Activated B cell treated with CpG ODN at 0.5 μM for 24 hours (primary cell): ENCODE measurements at places on chromosomes 3 and 15.
A peak's percentile ranks its signal among the peaks of the same experiment; 100 is the strongest.

- DNase-seq: no peak
Measured at GRCh38 chr3:158095111-158095813, 11.0 kb downstream of the SHOX2 start.

GRCh38 chr3:133837487-133838295, 32.1 kb downstream of the SRPRB start:
- no peak for DNase-seq

DNA sequence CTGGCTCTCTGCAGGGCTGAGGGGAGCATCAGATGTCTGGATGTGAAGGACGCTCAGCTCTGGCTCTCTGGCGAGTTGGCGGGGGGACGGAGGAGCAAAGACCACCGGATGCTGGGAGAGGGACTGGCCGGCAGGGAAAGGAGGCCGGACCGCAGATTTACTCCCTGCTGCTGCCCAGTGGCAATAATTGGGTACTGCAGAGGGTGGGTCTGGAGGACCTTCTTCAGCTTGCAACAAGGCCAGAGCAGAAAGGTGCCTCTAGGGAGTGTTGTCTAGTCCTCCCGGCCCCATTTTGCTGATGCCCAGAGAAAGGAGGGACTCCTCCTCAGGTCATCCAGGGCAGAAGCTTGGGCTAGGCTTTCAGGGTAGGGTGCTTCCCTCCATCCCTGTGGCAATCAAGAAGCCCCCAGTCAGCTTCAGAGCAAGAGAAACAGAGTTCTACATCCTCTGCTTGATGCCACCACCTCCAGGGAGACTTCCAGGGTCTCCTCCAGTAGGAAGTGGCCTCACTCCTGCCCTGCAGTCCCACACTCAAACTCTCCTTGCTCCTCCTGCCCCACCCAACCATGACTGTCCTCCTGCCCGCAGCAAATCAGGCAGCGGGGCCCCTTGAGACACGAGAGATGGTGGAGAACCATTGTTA, 20.3 kb upstream of the CSPG4 start:
- DNase-seq: peak; percentile 48

- no peak for DNase-seq
Measured at GRCh38 chr3:190038050-190038933, 82.4 kb downstream of the P3H2 start.

- DNase-seq: peak; percentile 21
Measured at GRCh38 chr3:19543212-19543841, 390.7 kb downstream of the EFHB start.

GRCh38 chr3:167160781-167161180, 219.3 kb downstream of the ZBBX start:
- no peak for DNase-seq

DNA sequence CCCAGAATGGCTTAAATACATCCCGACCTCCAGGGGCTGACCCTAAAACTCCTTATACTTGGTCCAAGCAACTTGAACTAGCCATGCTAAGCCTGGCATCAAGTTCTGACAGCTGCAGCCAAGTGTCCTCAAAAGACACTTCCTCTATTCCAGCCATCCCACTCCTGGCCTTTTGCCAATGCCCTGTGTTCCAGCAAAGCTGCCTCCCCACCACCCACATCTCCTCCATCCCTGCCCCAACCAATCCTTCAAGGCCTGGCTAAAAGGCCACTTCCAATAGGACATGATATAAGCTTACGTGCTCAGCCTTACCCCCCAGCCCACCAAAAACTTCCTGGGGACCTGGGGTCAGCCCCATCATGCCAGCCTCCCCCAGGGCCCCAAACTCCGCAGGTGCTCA, 40.9 kb downstream of the SEMA3G start:
- no peak for DNase-seq

DNA sequence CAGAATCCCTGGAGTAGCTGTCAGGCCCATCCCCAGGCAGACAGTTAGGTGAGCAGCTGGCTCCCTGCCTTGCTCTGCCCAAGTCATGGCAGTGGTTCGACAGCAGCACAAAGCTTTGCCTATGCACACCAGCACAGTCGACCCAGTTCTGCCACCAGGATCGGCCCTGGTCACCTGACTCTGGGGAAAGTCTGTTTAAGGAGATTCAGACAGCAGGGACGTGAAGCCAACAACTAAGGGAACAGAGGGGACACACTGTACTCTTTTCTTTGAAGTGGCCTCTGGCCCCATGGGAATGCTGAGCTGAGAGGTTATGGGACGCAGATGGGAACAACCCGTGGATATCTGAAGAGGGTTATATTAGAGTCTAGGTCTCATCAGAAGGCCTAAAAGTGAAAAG, 134.8 kb downstream of the CHDH start:
- no peak for DNase-seq

DNA sequence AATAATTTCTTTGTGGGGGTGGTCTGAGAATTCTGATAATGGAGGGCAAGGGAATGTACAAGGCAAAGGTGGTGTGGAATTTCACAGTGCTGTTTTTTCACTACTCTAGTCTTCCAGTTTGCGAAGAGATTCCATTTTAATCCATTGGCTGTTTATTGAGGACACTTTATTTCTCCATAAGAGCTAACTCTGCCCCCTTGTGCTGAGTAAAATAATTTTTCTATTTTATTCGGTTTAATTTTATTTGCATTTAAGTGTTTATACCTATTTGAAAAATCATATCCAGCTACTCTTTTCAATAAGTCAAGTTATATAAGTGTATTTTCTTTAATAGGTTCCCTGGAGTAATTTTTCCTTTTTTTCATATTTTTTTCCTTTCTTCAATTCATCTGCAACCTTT, 840.1 kb downstream of the TUSC7 start:
- no peak for DNase-seq

DNA sequence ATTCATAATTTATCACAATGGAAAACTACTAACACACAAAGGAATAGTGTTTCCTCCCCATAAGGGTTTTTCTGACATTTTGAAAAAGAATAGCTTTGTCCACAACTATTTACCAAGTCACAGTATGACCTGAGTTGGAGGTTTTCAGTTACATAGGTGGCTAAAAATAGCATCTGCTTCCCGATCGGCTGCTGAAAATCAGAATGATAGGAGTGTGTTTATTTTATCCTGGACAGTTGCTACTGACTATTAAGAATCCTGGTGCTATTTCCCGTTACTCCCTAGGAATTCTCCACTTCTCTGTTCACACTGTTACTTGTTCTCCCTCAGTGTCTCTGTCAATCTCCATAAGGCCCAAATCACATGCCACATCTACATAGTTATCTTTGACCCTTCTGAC, 353.9 kb upstream of the RARB start:
- no peak for DNase-seq

- no peak for DNase-seq
Measured at GRCh38 chr15:90334304-90334731, 17.8 kb upstream of the ZNF774 start.

- DNase-seq: no peak
Measured at GRCh38 chr15:92655178-92655995, at the start of gene FAM174B. FAM174B (minus strand) TSS chr15:92655775.

GRCh38 chr15:31202953-31203352, 101.4 kb upstream of the TRPM1 start:
- DNase-seq: no peak

GRCh38 chr3:37645517-37646380, 215.9 kb upstream of the CTDSPL start:
- no peak for DNase-seq

GRCh38 chr3:8575364-8576104, 69.1 kb downstream of the SSUH2 start:
- DNase-seq: no peak

- DNase-seq: no peak
Measured at GRCh38 chr3:29143151-29143550, 137.7 kb upstream of the RBMS3 start.

DNA sequence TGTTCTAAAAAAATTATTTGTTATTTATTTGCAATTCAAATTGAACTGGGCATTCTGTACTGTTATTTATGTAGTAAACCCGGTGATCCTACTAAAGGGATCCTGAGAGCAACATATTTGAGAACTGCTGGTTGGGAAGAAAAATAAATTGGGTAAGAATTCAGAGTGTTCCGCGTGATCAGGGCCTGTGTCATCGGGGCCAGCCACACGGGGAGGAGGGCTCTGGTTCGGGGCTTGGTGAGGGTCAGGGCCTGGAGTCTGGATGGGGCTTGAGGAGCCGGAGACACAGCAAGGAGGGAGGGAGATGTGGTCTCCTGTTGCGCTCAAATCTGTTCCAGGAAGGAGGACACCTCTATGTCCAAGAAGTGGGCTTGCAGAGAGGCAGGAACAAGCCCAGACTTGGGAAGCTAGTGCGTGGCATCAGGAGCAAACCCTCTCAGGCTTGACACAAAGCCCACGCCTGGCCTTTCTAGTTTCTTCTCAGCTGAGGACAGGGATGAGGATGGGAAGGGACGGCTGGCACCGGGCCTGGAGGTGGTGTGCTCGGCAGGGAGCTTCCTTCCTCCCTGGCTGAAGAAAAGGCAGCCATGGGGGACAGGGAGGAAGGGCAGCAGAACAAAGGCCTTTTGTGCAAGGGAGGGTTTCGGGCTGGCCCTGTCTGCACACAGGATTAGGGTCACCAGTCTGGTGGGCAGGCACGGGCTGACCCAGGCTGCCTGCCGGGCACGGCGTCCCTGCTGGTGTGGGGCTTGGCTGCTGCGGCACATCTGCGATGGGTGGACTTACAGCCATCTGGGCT, 22.9 kb upstream of the FBLN2 start:
- no peak for DNase-seq

- no peak for DNase-seq
Measured at GRCh38 chr3:136899622-136900158, 37.7 kb downstream of the NCK1 start.

DNA sequence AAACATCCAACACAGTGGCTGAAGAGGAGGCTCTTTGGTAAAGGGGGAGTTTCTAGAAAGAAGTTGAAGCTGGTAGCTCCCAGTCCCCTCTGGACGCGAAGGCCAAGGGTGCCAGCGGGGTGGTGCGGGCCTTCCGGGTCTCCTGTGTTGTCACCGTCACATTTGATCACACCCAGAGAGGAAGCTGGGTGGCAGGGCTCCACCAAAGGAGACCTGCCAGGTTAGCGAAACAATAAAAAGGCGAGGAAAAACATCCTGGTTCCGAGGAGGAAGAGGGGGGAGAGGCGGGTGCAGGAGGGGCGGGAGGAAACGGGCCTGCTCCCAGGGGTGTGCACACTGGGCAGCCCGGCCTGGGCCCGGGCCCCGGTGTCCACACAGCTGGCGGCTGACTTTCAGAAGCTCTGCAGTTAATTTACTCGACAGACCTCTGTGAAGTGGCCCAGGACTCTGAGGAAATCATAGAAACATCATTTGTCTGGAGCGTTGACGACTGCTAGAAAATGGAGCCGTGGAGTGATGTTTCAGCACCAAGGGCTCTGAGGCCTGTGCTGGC, 12.1 kb downstream of the HEG1 start:
- no peak for DNase-seq

DNA sequence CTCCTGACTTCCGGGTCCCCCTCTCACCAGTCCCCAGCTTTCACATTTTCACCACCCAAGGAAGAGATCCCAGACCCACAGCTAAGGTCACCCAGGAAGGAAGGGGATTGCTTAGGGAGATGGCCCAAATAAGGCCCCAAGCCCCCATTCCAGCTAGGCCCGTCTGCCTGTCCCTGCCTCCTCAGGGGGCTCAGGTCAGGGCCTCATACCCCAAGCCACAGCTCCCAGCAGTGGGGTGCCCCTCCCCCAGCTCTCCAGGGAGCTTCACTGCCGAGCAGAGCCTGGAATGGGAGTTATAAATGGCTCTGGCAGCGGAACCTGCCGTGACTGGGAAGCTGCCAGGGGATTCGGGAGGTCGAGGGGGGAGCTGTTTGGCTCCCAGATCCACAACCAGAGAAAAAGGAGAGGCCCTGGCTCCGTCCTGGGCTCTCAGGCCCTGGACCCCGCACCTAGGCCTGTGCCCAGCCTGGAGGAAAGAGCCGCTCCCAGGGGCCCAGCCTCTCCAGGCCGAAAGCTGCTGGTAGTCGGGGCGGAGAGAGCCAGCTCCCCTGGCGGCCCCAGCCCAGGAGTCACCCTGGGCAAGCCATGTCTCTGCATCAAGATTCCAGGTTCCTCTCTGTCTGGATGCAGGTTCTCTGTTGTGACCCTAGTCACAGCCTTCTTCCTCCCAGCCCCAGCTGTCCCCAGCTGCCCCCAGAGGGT, 550 bp downstream of the CCDC9B start:
- DNase-seq: no peak

- DNase-seq: no peak
Measured at GRCh38 chr3:59641169-59641899, 591.5 kb upstream of the CFAP20DC start.

- DNase-seq: no peak
Measured at GRCh38 chr15:34889476-34889875, 80.1 kb downstream of the AQR start.

- DNase-seq: no peak
Measured at GRCh38 chr3:21551019-21551418, 200.0 kb downstream of the ZNF385D start.

DNA sequence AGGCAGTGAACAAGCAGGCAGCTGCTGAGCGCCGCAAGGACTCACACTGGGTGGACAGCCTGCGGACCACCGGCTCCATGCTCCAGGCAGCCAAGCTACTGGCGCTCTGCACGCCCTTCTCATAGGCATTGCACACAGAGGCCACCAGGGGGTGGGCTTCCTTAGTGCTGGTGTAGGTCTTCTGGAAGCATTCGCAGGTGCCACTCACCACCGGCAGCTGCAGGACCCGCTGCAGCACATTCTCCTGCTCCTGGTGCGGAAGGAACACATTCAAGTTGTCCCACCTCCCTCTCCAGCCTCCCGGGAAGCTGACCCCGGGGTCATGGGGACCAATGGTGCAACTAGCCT, 6.0 kb downstream of the PLIN1 start:
- DNase-seq: no peak

DNA sequence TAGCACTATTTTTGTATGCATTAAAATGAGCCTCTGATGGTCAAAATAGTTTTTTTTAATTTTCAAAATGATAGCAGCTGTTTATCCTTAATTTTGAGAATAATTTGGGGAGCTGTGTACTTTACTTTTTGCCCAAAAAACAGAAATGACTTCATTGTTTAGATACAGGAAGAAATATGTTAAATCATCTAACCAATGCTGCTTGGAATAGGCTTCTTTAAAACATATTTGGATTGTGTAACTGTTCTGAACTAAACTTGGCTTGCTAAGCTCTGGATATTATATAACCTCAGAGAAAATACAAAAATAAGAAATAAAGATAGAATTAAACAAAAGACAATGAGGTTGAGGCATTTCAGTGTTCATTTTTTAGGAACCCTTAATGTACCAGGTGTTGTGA, 119.3 kb downstream of the SERPINI1 start:
- DNase-seq: no peak

GRCh38 chr3:45214061-45214680, 11.9 kb downstream of the TMEM158 start:
- no peak for DNase-seq

GRCh38 chr3:177421481-177421785, 224.2 kb upstream of the TBL1XR1 start:
- DNase-seq: no peak
